DMS53 (cell line): ENCODE measurements at places on chromosomes 11 and 22.

DNA sequence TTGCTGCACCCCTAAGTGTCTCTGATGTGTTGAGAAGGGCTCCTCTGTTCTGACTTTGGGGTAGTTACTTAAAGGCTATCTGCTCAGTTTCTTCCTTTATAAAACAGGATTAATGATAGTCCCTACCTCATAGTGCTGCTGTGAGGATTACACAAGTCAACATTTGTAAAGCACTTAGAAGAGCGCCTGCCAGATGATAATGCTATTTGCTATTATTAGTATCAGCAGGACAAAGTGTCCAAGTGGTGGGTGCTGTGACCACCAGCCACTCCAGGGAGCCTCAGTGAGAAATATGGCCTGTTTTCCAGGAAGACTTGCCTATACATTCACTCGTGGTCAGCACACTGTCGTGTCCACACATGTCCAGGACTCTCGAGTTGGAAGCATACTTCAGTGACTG lies 16.2 kb downstream of the POU2F3 start:
- DNase-seq, result peak; percentile 25

- DNase-seq, result peak; percentile 77
These were observed 7.3 kb upstream of the PDE2A start for GRCh38 chr11:72681226-72682153.

DNA sequence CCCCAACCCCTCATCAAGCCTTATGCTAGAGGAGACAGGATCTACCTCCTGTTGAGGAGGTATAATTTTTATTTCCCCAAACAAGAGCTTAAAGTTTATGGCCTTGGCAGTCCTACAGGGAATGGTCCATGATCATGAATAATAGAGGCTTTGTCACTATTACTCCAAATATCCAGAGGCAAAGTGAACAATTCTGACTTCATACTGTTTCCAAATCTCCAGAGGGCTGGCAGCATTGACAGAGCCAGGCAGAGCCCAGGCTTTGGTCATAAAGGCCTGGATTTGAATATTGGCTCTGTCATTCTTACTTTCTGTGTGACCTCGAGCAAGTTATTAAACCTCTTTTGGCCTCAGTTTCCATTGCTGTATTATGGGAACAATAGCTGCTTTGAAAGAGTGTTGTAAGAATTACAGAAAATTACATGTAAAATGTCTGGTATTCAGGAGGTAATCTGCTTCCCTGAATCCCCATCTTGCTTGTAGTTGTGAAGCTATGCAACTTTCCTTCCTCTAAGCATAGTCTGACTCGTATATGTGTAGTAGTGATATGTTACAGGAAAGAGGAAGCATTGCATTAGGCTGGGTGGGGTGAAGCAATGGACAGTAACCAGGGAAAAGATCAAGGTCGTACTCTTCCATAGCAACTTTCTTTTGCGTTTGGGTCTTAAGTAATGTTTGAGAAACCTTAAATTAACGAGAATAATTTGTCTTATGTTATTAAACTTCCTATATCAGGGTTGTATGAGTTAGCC lies 88.8 kb downstream of the CD44 start:
- no peak for DNase-seq

DNA sequence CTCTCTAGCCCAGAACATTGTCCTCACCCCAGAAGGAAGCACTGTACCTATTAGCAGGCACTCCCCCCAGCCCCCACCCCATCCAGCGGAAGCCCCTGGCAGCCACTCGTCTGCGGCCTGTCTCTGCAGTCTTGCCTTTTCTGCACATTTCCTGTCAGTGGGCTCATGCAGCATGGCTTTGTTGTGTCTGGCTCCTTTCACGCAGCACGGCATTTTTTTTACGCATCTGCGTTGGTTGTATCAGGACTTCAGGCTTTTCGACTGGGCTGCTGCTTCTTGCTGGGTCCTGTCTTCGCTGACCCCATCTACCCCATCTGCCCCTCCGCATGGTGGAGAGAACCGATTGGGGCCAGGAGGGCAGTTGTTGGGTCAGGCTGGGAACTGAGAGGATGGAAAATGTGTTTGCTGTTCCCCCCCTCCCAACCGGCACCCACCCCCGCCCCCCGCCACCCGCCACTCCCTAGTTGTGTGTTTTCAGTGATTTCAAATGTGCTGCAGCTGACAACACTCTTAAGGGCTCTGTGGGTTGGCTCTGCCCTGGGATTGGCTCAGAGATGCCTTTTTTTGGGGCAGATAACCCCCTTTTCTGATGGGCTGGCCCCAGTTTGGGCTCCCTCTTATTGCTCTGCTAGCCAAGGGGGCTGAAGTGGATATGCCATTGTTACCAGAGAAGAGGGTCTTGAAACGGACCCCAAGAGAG lies 110.0 kb downstream of the KIAA1671 start:
- no peak for DNase-seq

- peak; percentile 90 for DNase-seq
These were observed 663 bp upstream of the BUD13 start for GRCh38 chr11:116773203-116774097.

- no peak for DNase-seq
These were observed 25.8 kb downstream of the QSER1 start for GRCh38 chr11:32918427-32918826.

DNA sequence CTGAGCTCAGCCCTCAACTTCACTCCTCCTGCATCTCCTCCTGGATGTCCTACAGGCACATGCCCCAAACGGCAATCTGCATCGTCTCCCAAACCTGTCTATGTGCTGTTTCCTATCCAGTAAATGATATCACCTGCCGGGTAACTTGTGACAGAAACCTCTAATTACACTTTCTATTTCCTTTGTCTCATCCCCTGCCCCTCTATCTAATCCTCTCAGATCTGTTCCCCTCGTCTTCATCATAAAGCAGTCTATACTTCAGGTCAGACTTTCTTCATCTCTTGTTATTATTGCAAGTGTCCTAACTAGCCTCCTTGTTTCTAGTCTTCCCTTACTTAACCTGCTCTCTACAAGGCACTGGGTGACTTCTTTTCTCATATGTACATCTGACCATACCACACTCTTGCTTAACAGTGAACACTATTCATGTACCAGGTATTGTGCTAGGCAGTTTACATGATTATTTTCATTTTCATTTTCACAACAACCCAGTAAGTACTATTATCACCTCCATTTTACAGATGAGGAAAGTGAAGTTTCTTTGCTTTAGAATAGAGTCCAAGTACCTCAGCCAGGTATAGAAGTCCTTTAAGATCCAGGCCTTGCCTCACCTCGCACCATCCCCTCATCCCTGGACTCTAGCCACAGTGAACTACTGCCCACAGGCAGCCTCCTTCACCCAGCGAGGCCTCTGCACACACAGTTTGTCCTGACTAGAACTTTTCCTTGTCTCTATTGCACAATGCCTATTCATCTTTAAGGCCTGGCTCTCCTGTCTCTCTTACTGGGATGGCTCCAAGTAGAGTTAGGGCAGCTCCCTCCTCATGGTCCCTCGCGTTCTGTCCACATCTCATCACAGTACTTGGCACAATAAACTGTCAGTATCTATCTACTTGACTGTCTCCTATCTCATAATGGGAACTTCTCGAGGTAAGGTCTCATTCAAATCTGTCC lies 22.1 kb upstream of the UCP3 start:
- DNase-seq, result no peak
